Effector memory CD8-positive, alpha-beta T cell (primary cell): ENCODE measurements at places on chromosomes 5 and 9.

DNA sequence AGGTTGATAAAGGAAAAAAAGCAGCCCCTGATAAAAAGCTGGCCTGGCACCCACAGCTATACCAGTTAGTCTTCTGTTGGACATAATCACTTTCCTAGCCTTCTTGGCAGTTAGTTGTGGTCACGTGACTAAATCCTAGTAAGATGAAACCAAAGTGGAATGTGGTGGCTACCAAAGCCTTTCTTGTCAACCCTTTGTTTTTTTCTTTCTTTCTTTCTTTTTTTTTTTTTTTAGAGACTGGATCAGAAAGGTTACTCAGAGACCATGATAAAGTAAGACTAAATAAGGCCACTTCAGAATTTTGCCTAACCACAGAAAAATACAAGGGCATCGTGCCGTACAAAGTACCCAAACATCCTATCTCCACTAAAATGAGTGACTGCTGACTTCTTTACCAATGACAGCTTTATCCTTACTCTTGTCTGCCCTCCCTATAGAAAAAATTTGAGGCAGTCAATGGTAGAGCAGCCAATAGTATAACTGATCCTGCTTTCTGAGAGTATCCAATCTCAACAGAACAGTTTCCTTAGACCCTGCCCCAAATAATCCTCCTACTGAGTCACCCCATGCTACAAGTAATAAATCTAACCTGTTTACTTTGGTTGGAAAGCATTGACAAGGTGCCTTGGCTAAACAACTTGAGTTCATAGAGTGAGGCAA is 14.2 kb upstream of the KIF27 start:
- DNase-seq = no peak

GRCh38 chr5:139910036-139910435 is 114.4 kb downstream of the PSD2 start:
- DNase-seq = no peak

GRCh38 chr5:45411971-45412612 is 284.1 kb downstream of the HCN1 start:
- DNase-seq = no peak

DNA sequence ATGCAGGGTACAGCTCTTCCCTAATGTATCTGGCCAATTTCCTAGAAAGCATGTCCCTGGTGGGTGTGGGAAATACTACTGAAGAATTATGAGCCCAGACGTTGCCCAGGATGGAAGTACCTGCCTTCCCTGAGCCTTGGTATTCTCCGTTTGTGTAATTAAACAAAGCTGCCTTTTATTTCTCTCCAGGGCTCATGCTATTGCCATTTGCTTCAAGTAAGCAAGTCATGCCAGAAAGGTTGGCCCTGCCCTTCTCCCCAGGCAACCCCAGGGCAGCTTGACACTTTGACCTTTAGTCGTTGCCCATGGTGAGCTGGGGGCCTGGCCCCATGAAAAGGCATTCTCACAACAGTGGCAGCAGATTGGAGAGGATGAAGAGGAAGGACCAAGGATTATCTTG is 4.4 kb downstream of the COL27A1 start:
- no peak for DNase-seq

DNA sequence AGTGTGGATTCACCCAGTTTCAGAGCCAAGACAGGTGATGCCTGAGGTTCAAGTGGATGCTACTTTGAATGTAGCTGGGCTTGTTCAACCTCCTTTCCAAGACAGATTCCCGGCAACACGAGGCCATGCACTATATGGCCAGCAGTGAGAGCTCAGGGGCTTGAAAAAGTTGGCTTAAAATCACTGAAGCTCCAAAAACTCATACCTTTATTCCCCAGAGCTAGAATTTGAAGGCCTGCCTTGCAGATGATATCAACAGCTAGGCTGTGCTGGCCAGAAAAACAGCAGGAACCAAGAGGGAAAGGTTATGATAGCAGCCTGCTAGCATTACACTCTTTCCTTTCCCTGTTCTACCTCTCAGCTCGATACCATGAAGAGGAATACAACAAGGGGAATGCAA is 120.2 kb upstream of the DAB2 start:
- no peak for DNase-seq

- DNase-seq = no peak
These were observed 72.4 kb upstream of the MPDZ start for GRCh38 chr9:13351778-13352386.

DNA sequence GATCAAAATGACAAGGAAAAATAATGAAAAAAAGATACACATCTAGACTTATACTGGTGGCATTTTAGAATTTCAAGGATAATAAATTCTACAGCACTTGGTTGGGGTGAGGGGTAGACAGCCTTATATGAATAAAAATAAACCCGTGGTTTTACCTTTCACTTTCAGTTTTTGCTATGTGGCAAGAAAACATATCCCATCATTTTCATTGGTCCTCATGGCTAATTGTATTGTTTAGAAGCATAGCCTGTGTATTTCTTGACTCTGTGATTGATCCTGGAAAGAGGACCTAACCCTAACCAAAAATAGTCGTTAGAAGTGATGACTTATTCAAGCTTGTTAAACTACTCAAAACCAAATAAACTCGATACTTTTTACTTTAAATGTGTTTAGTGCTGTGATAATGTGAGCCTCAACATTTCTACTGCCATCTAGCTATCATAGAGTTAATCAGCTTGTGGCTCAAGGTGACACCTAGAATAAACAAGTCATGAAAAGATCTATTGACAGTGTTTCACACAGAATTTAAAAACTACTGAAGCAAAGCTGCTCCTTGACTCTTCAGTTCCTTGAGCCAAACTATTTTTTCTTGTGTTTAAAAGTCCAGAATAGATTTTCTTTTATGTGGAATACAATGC is 153.3 kb upstream of the IZUMO3 start:
- no peak for DNase-seq

GRCh38 chr5:69078921-69079540 is 14.8 kb upstream of the SLC30A5 start:
- DNase-seq = no peak

DNA sequence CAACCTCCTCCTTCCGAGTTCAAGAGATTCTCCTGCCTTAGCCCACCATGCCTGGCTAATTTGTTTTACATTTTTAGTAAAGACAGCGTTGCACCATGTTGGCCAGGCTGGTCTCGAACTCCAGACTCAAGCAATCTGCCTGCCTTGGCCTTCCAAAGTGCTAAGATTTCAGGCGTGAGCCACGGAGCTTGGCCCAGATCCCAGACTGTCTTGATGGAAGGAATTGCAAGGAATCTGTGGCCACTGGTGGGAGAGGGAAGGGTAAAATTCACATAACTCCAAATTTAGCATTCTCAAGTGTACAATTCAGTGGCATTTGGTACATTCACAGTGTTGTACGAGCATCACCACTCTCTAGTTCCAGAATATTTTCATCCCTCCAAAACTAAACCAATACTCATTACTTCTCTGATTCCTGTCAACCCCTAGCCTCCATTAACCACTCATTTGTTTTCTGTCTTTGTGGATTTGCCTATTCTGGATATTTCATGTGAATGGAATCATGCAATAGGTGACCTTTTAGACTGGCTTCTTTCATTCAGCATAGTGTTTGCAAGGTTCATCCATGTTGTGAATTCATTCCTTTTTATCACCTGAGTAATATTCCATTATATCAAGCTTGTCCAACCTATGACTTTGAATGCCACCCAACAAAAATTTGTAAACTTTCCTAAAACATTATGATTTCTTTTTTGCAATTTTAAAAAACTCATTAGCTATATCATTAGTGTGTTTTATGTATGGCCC is 8.9 kb upstream of the MYO10 start:
- no peak for DNase-seq

DNA sequence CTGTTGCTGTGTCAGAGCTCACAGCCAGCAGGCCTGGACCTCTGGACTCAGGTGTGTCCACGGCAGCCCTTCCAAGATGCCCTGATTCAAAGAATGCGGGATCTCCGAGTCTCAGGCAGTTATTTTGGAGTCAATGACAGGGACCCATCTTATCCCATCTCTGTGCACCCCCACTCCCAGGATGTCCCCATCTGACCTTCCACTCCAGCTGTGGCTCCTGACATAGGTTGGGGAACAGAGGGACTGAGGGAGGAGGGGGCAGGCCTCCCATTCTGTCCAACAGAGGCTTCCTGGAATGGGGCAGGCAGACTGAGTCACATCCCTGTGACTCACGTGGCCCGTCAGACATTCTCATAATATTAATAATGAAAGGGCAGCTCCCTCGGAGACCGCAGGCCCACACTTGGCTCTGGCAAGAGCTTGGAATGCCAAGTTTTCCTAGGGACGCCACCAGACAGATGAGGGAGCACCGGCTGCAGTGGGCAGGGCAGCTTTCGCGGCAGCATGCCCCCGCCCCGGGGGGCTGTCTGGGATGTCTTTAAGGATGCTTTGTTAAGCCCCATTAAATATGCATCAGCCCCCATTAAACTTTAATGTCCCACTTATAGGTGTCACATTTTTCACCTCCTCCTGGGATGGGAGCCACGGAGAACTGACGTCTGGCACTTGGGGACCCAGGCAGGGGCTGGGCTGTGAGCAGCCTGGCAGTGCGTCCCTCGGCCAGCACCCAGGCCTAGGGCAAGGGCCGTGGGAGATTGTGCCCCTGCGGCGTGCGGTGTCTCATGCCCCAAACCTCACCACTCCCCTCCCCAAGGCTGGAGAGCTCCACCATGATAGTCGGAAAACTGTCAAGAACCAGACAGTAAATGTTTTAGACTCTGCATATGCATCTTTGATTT is 23.6 kb upstream of the FIBCD1 start:
- DNase-seq = no peak
